ENCODE measurements at places on chromosomes 2 and 18.
A peak's percentile ranks its signal among the peaks of the same experiment; 100 is the strongest.

- DNase-seq: no peak
Observed at GRCh38 chr18:59145055-59145454, 5.4 kb downstream of the SEC11C start.

DNA sequence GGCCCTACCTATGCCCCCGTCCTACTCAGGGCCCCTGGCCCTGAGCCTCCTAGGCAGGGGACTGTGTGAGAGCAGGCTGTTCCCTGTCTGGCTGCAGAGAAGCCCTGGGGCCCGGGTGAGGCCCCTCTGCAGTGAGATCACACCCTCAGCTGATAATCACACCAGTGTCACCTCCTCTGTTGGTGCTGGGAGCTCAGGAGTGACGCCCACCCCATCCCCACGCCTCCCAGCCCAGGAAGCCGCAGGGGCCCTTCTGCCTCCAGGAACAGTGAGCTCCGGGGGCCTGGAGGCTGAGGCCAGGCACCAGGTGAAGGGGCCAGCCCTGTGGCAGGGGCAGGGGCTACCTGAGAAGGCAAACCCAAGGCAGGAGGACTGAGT lies 20.0 kb downstream of the KCNIP3 start:
- DNase-seq: no peak

GRCh38 chr2:72770879-72771461 lies 54.9 kb downstream of the EXOC6B start:
- peak; percentile 40 for DNase-seq

DNA sequence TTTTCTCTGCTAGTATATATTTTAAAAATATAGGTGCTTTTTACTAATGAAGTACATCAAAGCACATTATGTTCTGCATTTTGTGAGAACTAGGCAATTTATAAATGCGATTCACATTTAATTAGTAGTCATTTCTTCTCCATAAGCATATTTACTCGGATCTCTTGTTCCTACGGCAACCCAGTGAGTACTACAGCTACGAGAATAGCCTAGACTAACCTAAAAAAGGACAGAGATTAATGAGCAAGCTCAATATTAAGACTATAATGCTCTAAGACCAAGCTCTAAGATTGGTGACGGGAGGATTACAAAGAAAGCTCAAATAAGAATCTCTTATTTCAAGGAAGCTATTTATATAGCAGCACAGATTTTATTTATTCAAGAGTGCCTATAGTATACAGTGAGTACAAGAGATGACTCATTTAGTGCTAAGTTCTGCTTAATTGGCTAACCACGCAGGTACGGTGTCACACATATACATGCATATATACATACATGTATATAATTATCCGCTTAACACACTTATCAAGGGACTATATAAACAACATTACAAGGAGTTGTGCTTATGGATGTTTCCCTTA lies 364.7 kb downstream of the GPD2 start:
- DNase-seq: no peak

- DNase-seq: no peak
Observed at GRCh38 chr2:241759067-241759807, 17.4 kb upstream of the GAL3ST2 start.

GRCh38 chr2:181658444-181658843 lies 1.5 kb upstream of the CERKL start:
- DNase-seq: no peak

DNA sequence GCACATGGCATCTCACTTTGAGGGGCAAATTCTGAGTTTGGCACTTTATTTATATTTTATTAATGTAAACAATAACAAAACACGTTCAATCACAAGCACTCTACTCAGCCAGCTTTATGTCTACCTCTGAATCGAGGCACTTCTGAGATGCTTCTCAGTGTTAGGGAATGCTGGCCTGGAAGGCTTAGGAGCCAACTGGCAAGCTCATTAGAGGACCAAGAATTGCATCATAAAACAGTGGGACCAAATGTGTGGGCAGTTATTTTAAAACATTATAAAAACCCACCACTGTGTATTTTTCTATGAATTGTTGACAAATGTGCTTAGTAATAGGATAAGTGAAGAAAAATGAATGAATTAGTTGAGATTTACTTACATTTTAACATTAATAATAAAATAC lies 46.8 kb upstream of the SMIM21 start:
- DNase-seq: no peak

DNA sequence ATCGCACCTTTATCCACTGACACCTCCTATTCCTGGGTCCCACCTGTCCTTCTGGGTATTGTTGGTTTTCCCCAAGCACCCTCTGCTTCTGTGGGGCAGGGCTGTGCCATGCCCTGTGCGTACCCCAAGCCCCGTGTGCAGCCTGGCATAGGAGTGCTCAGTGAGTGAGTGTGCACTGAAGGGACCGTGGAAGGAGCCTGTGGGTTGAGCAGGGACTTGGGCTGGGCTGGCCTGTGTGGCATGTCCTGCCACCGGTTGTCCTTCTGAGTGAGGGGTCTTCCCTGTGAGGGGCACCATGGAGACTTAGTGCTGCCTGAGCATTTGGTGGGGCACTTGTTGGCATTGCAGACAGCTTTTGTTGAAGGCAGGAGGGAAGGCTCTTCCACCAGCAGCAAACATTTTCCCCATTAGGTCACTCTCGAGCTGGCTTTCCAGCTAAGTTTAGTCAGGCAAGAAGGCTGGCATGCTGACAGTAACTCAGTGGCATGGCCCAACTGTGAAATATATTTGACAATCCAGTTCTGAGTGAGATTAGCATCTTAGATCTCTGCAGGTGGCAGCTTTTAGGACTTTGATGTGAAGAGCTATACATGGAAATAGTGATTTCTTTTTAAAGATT lies 64.7 kb downstream of the LPIN1 start:
- no peak for DNase-seq

GRCh38 chr2:96241900-96242611 lies 23.7 kb downstream of the TMEM127 start:
- no peak for DNase-seq

GRCh38 chr2:222311319-222311977 lies 12.7 kb upstream of the PAX3 start:
- no peak for DNase-seq

DNA sequence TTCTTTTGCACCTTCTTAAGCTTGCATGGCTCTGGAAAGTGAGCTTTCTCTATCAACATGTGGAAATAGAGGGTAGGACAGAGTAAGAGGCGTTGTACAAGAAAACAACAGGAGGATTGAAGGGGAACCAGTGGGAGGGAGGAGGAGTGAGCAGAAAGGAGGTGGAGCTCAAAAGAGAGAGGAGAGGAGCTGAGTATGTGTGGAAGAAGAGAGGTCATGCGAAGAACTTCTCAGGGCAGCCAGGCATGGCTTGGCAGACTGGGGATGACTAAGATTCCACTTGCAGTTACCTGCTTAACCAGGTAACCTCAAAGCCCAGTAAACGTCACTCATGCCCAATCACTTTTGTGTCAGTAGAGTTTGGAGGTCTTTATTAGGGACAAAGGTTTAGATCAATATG lies 105.1 kb downstream of the BCL2L11 start:
- DNase-seq: peak; percentile 17

GRCh38 chr2:143732076-143732475 lies 602.9 kb downstream of the ARHGAP15 start:
- no peak for DNase-seq

GRCh38 chr2:125572660-125573059 lies 1083.3 kb upstream of the GYPC start:
- no peak for DNase-seq

All from liver (tissue), 10 donors.